H1 (cell line): ENCODE measurements at places on chromosomes 5 and 9. TPM values are rescaled to one million over a fixed set of nuclear protein-coding genes. Genes with fewer than 3 reads are reported as not detected.

DNA sequence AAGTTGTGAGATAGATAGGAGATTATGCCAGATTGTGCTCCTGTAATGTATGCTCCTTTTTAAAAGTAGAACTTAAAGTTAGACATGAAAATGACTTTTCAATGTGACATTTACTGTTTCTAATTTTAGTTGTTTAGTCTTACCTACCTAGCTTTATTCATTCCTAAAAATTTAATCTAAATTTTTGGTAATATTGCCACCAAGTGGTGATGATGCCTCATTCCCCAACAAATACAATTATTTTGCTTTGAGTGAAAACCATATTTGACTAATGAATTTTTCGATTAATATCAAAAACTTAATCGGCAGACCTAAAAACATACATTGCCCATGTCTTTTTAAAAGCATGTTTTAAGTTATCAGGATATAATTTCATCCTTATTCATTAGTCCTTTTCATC, 25.6 kb downstream of the PPWD1 start:
- no peak for DNase-seq
- no peak overlapping the region for H3K27ac ChIP-seq
- H3K36me3 ChIP-seq, result peaks cover 13% of the 10 kb centered on the region
- no peak overlapping the region for H3K4me3 ChIP-seq

DNA sequence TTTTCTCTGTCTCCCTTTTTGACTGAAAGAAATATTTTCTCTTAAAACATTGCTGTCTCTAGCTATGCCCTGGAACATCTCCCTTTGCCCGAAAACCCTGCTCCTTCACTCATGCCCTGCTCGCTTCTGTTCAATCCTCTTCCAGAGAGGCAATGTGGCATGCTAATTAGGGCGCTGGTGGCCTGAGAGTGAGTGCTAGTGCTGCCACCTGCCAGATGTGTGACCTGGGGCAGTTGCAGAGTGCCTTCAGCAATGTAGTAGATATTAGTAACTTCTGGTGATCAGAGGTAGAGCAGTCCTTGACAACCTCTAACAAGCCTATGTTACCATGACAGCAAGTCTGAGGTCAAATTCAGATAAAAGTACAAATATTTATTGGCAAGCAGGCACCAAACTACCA, 119.5 kb upstream of the OSMR start:
- no peaks in the 10 kb centered on the region for H3K27me3 ChIP-seq
- no peak overlapping the region for H3K4me3 ChIP-seq

TPPP gene
- 0.65 and 0.93 TPM in 2 replicates for total RNA-seq

- H3K27ac ChIP-seq, result no peak overlapping the region
- no peaks in the 10 kb centered on the region for H3K27me3 ChIP-seq
- DNase-seq, result no peak
- no peaks in the 10 kb centered on the region; the same call in 1 of the 2 replicates for H3K36me3 ChIP-seq
- no peaks in the 10 kb centered on the region for H3K4me1 ChIP-seq
Measured at GRCh38 chr5:16456103-16456832, 9.3 kb downstream of the ZNF622 start.

MAP3K1 gene
- total RNA-seq, result 11.4 and 11.8 TPM in 2 replicates

- no peak overlapping the region for H3K27ac ChIP-seq
- DNase-seq, result no peak
- H3K27me3 ChIP-seq, result no peaks in the 10 kb centered on the region
- no peak overlapping the region for H3K4me3 ChIP-seq
Measured at GRCh38 chr9:124844291-124844690, 9.0 kb upstream of the WDR38 start.

DNA sequence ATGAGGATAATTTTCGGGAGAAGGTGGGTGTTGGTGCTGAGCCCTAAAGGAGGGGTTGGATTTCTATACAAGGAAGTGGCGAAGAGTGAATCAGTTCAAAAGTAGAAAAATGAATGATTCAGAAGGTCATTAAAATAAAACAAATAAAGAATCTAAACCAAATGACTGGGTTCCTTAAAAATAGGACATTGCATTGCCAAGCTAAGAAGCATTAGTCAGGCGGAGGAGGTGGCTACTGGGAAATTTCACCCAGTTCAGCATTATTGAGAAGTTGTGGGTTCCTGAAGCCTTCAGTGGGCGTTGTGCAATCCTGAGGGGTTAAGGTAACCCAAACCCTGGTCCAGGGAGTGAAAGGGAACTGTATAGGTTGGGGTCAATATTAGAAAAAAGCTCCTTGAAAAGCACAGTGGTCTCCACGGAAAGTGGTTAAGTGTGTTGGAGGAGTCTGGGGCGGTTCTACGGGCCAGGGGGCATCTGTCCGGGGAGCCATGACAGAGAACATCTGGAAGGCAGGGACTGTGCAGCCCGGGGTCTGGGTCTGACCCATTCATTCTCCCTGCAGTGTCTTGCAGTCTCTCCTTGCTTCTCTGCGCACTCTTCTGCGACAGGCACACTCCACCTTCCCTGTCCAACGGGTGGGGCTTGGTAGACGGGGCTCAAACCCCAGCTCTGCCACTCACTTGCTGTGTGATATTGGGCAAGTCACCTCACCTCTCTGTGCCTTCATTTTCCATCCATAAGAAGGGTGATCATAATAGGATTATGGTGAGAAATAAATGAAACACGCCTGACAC, 27.6 kb upstream of the DUSP1 start:
- H3K4me3 ChIP-seq, result no peak overlapping the region
- no peak overlapping the region for H3K27ac ChIP-seq
- no peaks in the 10 kb centered on the region; the same call in 1 of the 2 replicates for H3K27me3 ChIP-seq
- DNase-seq, result no peak
- no peaks in the 10 kb centered on the region for H3K4me1 ChIP-seq

TMEM174 gene
- not detected in 2 replicates for total RNA-seq

TMEM252 gene
- total RNA-seq, result not detected in 2 replicates

DNA sequence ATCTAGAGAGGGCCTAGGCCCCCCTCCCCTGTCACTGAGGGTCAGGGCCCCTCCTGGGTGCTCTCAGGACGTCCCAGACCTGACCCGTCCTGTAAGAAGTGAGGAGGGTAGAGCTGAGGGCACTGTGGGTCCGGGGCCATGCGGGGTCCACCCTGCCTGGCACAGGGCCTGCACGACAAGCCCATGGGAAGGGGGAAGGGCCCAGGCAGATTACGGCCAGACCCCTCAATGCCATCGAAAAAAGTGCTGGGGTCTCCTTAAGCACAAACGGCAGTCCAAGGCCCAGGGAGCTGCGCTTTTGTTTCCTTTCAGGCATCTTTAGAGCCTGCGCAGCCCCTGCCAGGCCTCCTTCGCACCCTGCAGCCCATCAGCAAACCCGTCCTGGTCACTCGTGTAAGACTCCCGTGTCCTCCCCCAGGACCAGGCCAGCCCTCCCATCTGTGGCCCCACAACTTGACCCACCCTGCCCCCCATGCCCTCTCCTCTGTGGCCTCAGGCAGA, 4.4 kb upstream of the EXOC3 start:
- H3K27ac ChIP-seq, result no peak overlapping the region
- no peak for DNase-seq
- H3K27me3 ChIP-seq, result no peaks in the 10 kb centered on the region
- H3K4me1 ChIP-seq, result peaks cover 6% of the 10 kb centered on the region; the same call in 1 of the 2 replicates
- no peaks in the 10 kb centered on the region for H3K36me3 ChIP-seq
